ENCODE measurements at places on chromosomes 3 and 15.

GRCh38 chr15:69535101-69535638 is 82.6 kb downstream of the RPLP1 start:
- ATAC-seq: peak; percentile 87

GRCh38 chr15:44779761-44780160 is 43.4 kb downstream of the TRIM69 start:
- no peak for ATAC-seq

DNA sequence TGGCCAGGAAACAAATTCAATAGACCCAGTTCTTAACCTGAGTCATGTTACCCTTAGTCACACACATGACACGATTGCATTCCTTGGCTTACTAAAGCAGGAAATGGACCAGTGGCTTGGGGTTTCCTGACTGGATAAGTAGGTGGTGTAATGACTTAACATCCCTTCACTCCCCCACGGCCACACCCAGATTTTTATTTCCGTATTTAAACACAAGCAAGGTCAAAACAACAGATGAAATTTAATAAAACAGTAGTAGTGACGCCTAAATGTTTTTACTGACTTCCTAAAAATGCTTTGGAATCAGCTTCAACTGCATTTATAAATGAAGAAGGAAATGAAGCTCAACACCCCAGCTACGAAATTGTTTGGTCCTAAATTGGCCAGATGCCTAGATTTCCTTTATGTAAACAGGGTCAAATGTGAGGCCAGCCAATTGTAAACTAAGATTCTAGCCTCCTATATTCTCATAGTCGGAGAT is 324.3 kb downstream of the CHST2 start:
- peak; percentile 47 for ATAC-seq

- ATAC-seq: no peak
Measured at GRCh38 chr15:65083262-65083701, 6.7 kb downstream of the KBTBD13 start.

- ATAC-seq: no peak
Measured at GRCh38 chr15:87681104-87681503, 575.4 kb downstream of the NTRK3 start.

GRCh38 chr3:33768578-33769330 is 29.7 kb upstream of the PDCD6IP start:
- no peak for ATAC-seq

DNA sequence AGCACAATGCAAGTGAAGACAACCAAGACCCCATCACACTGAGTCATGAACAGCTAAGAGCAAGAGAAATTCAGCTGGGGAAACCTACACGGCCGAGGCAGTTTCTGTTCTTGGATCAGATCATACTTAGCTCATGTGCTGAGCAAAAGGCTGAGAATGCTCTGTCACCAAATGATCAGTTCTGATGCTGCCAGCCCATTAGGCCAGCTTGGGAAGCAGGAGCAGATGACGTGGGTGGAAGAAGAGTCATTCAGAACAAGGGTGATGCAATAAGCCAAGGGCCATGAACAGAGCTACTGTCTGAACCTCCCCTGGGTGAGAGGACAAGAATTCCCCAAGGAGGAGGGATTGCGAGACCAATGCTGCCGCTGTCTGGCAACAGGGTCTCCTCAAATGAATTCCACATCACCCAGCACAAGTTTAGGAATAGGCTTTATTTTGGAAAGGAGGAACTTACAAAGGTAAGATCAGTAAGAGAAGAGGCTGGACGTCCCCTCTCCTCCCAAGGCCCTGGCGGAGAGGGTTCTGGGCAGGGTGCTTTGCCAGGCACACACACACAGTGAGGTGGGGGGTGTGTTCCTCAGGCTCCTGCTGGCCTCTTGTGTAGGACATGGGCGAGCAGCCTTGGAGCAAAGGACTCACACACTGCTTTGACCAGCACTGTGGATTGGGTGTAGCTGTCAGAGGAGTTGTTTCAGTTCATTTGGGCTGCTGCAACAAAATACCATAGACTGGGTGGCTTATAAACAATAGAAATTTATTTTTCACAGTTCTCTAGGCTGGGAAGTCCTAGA is 65.6 kb upstream of the CTXND1 start:
- ATAC-seq: peak; percentile 58

GRCh38 chr15:56795502-56795901 is 62.2 kb upstream of the ZNF280D start:
- no peak for ATAC-seq

DNA sequence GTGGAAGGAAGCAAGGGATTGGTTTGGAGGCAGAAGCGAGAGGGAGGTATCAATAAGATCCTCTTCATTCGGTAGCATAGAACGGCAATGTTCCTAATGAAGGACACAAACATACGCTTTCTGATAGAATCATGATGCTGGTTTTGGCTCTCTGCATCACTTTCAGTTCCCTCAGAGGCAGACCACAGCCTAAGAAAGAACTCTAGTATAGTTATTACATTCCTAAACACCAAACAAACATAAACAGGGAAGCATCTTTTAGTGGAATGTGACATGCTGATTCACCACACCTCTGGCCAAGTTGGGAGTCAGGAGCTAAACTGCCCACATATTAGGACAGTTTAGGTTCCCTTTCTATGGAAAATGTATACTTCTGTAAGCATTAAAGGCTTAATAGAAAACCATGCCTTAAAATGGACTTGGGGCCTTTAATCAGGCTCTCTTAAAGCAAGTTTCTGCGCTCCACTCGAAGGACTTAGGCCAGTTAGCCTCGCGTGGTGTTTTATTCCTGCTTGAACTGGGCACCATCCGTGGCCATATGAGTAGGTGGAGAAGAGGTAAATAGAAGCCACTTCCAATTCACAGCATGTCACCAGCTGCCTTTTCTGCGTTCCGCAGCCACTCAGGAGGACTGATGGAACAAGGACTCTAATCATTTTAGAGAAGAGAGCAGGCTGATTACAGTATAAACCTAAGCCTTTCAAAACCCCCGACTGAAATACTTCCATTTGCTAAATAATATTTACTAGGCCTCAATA is 53.7 kb downstream of the CD47 start:
- ATAC-seq: peak; percentile 58

GRCh38 chr15:71355268-71355667 is 240.0 kb downstream of the THSD4 start:
- ATAC-seq: no peak

GRCh38 chr15:42804739-42805138 is 67.8 kb upstream of the CDAN1 start:
- no peak for ATAC-seq

DNA sequence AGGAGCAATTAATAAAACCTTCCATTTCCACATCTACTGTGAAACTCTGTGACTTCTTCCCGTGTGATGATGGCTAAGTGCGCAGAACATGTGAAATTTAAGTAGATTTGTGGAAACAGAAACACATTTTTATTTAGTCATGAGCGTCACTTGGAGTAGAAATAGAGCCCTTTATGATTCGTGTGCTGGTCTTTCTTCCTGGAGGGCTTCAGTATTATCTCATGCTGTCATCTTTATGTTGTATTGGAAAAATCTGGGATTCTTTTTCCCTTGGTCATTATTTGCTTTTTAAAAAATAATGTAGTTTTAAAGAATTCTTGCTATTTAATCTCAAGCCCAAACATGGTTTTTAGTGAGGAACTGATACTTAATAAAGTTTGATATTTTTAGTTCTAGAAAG is 284.0 kb upstream of the CTDSPL start:
- no peak for ATAC-seq

DNA sequence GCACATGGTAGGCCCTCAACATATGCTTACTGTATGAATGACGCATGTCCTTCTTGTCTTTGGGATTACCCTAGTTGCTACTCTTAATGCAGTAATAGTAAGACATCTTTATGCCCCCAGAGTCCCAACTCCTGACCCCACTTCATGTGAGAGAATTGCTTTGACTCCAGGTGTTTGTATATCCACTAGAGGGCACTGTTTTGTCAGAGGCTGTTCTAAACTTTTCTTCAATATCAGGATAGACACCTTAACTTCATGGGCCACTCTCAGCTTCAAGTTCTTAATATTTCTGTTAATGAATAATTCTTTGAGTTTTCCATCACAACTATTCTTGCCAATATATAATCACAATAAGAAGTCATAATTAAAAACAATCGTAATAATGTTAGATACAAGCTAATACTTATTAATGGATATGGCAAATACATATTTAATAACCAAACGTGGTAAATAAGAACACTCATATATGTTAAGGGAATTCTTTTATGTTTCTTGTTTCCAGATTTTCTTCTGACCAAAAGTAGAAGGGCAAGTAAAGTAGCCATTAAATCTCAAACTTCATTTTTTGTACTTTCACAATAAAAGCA is 337.2 kb upstream of the DNAJC19 start:
- peak; percentile 73 for ATAC-seq

- ATAC-seq: peak; percentile 43
Measured at GRCh38 chr15:100663915-100664281, 61.5 kb downstream of the ASB7 start.

- ATAC-seq: no peak
Measured at GRCh38 chr3:100209948-100210771, 50.6 kb upstream of the TBC1D23 start.

- ATAC-seq: peak; percentile 93
Measured at GRCh38 chr3:188067932-188068331, 86.0 kb upstream of the LPP start.

GRCh38 chr3:49217688-49218470 is 46.5 kb downstream of the KLHDC8B start:
- ATAC-seq: peak; percentile 42

DNA sequence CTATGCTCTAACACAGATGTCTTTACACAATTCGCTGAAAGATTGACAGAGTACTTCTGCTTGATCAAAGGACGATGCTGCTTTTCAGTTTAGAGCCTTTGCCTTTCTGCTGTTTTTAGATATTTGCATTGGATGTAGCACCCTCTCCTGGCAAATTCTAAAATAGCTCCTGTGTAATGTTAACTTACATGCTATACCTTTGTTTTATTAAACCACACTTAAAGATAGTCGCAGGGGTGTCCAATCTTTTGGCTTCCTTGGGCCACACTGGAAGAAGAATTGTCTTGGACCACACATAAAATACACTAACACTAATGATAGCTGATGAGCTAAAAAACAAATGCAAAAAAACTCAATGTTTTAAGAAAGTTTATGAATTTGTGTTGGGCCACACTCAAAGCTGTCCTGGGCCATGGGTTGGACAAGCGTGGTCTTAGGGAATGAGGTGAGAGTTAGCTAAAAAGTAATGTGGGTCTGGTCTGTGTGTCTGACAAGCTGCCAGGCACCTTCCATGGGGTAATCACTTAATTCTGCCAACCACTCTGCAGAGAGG is 62.9 kb downstream of the ATG7 start:
- ATAC-seq: peak; percentile 97

- ATAC-seq: no peak
Measured at GRCh38 chr15:26972636-26973035, 1.7 kb downstream of the GABRG3 start.

- no peak for ATAC-seq
Measured at GRCh38 chr3:197961582-197961945, 1.5 kb downstream of the LMLN start.

DNA sequence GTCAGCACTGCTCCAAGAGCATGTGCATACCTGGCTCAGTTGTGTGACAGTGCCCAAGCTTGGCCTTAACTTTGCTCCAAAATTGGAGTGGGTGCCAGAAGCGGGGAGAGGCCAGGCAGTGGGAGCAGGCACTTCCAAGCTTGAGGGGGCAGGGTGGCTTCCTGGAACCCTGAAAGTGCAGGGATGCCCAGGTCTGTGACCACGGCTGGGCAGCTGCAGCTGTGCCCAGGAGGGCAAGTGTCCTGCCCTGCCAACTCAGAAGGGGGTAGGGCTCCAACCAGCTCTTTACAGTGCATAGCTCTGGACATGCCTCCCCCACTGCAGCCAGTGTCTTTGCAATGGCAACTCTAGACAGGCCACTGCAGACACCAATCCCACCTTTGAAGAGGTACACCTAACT is 478.6 kb downstream of the OTOL1 start:
- ATAC-seq: no peak

- no peak for ATAC-seq
Measured at GRCh38 chr3:150760431-150761200, 2.4 kb downstream of the SIAH2 start.

DNA sequence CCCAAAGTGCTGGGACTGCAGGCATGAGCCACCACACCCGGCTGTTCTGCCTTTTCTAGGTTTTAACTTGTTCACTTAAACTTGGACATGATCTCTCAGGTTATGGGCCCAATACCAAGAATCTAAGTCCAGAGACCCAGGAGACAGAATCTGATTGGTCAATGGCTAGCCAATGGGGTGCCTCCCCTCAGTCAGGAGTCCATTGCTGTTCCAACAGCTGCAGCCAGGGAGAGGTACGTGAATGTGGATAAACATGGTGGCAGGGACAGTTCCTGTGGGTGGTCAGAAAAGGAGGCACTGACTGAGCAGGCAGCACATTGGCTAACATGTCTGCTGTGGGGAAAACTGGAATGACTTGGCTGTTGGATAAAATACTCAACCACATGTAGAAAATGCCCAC is 140.3 kb downstream of the RPLP1 start:
- no peak for ATAC-seq

- peak; percentile 27 for ATAC-seq
Measured at GRCh38 chr3:134486577-134487041, 752 bp downstream of the CEP63 start.
